ENCODE measurements at places on chromosomes 12 and 14. TPM values are rescaled to one million over a fixed set of nuclear protein-coding genes. Genes with fewer than 3 reads are reported as not detected.
A peak's percentile ranks its signal among the peaks of the same experiment; 100 is the strongest.

DNA sequence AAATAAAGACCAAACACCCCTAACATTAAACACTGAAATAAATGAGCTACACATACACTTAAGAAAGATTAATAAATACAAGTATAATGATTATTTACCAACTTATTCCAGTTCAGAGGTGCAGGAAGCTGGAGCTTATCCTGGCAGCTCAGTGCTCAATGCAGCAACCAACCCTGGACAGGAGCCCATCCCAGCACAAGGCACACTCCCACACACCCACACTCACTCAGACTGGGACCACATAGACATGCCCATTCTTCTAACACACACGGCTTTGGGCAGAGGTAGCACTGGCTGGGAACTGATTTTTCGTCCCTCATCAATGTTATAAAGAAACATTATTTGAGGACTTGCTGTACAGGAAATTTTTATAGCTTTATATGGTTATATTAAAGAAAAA, 797.4 kb downstream of the RPS29 start:
- DNase-seq: no peak

DNA sequence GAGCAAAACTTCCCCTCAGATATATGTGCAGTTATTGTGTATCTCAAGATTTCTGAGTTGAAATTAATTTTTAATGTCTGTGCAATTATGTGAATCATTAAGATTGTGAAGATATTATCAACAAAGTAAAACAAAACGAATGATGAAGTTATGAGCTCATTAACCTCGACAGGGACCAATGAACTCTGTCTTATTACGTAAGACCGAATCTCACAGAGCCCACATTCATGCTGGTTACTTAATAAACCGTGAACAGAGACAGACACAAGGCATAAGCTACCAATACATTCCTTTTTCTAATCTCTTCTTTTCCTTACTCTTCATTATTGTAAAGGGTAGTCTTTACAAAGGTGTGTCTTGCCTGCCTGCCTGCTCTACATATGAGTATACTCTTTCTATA, 568.7 kb downstream of the RPS29 start:
- no peak for DNase-seq

NGB gene
- polyA plus RNA-seq: not detected

DNA sequence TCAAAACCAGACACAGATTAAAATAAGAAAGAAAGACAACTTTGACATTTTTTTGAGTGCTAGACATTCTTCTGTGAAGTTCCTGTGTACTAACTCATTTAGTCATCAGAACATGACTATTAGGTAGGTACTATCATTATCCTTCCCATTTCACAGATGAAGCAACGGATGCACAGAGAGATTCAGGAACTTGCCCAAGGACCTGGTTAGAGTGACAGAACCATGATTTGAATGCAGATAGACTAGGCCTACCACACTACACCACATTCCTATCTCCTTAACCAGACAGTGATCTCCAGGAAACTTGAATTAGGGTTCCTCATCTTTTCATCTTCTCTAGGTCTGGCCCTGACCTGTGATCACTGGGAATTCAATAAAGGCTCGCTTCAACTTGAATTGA, 54.4 kb upstream of the MED13L start:
- DNase-seq: no peak

IRF2BPL gene
- 22.0 TPM for polyA plus RNA-seq

DNA sequence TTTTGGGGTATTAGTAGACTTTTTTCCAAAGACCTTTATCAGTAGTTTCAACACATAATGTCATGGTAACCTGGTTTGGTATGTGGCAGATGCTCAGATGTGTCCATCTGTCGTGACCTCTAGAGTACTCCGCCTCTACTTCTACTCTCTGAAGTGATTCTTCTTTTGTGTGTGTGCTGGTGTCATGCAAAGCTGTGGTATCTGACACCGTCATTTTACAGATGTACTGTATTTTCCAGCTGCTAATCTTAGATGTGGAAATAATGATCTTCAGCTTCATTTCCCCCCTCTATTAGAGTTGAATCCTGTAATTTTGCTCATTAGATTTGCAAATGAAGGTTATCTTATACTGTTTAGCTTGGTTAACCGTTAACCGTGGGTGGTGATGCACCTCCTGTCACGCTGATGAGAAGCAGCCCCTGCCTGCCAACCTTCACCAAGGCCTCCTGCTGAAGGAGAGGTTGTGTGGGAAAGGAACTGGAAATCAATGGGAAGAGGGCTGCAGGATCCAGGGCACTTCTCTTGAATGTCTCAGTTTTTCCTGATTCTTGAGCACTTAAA, 222.4 kb upstream of the AMIGO2 start:
- no peak for DNase-seq

DNA sequence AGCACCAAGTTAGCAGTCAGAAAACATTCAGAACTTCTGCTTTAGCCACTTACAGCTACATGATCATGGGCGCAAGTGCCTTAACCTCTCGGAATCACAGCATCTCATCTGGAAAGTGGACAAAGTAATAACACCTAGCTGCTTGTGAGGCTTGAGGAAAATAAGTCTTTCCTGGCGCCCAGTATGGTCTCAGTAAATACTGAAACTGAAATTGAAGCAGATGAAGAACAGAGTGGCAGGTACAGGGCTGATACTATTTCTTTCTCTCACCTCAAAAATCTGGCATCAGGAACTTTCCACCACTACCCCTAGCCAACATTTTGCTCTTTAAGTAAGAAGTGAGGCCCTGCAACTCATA, 129.7 kb upstream of the FUT8 start:
- no peak for DNase-seq

DNA sequence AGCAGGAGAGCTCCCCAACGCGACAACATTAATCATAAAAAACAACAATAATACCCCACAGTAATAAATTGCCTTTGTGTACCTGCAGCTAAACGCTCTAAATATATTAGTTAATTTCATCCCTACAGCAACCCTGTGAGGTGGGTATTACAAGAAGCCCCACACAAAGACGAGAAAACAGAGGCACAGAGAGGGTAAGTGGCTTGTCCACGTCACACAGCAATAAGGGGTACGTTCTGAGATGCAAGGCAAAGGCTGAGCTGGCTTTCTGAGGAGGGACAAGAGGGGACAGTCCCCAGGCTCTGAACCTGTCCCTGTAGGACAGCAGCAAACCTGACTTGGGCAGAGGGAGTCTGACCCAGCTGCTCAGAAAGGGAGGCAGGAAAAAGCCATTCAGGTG, 78.2 kb downstream of the NCOR2 start:
- DNase-seq: peak; percentile 9

DNA sequence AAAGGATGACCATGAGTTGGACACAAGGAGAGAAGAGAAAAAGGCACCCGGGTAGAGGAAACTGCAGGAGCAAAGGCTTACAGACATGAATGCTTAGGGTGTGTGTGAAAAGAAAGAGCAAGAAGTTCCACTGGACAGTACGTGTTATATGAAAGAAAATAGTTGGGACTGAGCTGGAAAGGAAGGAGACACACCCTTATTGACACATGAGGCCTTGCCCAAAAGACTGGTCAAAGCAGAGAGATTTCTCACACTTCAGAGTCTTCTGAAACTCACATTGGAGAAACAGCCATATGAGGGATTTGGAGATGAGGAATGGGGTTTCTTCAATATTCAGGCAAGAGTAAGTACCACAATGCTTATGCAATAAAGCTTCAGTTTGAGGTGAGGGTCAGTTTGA, 56.0 kb downstream of the TTC9 start:
- no peak for DNase-seq

IL23A gene
- 0.32 TPM for polyA plus RNA-seq

SERPINA12 gene
- not detected for polyA plus RNA-seq

- DNase-seq: no peak
These were observed 16.8 kb upstream of the DYNC1H1 start for GRCh38 chr14:101947577-101947903.

CLEC4D gene
- polyA plus RNA-seq: not detected

- no peak for DNase-seq
These were observed 20.3 kb upstream of the CLEC4E start for GRCh38 chr12:8561011-8561410.

GDF3 gene
- 0.32 TPM for polyA plus RNA-seq

ADAM21 gene
- polyA plus RNA-seq: 0.29 TPM

GRCh38 chr14:92553438-92553837, 39.9 kb downstream of the RIN3 start:
- no peak for DNase-seq

SPTSSA gene
- 19.9 TPM for polyA plus RNA-seq

DENR gene
- 16.5 TPM for polyA plus RNA-seq

ITGB7 gene
- 0.45 TPM for polyA plus RNA-seq

IGF1 gene
- polyA plus RNA-seq: 6.5 TPM

DNA sequence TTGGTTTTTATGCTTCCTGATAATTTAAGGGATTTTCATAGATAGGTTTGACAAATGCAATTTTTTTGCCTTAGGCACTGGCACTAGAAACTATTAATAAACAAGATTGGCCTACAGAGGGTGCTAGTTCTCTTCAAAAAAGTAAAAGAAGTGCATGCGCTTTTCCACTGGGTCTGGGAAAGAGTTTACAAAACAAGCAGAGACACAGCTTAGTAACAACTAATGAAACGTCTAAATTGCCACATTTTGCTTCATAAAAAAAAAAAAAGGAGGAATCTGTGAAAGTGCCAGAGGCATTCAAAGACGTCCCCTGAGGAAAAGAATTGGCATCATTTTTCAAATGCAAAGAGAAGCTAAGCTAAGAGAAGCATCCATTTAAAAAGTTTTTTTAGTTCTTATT, 58.3 kb upstream of the EEA1 start:
- no peak for DNase-seq

- DNase-seq: no peak
These were observed 32.6 kb downstream of the PPP2R5E start for GRCh38 chr14:63510538-63510937.

COX8C gene
- polyA plus RNA-seq: 0.32 TPM

KRT73 gene
- polyA plus RNA-seq: not detected

GRCh38 chr12:69241438-69242092, 2.2 kb downstream of the CPSF6 start:
- DNase-seq: no peak

SYNDIG1L gene
- polyA plus RNA-seq: 0.07 TPM

DNA sequence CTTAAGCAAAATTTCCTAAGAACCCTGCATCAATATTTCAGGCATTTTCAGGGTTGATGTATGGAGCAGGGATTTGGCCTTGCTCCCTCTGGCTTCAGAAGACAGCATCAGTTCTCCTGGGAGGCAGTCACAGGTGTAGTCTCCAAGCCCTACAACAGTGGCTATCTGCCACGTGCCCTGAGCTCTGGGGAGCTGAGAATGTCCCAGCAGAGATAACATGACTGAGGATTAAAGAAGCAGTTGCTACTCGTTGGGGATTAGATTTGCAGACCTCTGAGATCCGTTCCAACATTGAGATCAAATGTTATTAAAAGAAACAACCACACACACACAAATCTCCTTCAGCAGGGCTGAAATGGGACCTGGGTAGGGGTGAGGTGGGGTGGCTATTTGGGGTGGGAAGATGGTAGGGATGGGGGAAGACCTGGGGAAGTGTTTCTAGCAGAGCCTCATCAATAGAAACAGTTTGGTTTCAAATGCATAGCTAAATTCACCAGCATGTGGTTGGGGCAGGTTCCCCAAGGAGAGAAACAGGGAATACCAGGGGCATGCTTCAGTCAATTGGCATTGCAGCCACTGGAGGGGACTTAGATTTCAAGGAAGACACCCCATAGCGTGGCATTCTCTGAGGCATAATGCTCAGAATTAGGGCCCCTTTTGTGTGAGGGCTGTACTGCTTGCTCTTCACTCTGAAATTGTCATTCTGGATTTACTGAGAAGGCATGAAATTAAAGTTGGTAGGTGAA, 15.2 kb upstream of the FAM234B start:
- no peak for DNase-seq

- DNase-seq: no peak
These were observed 18.7 kb downstream of the HELB start for GRCh38 chr12:66320996-66321395.

- DNase-seq: no peak
These were observed 46.5 kb downstream of the ST8SIA1 start for GRCh38 chr12:22287776-22288621.

GRCh38 chr12:6234906-6235305, 34.7 kb downstream of the CD9 start:
- peak; percentile 10 for DNase-seq

DNA sequence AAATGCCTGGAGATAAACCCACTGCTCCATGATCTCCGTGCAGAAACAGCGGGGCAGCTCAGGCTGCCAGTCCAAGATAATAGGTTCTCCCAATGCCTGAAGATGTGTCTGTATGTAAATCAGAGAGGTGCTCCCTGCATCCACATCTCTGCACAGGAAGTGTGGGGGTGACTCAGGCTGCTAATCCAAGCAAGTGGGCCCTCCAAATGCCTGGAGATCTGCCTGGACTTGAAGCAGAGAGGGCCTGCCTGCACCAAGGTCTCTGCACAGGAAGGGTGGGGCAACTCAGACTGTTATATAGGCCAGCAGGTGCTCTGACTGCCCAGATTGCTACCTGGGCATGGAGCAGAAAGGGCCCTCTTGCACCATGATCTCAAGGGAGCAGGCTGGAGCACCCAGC, 504.7 kb downstream of the LRFN5 start:
- no peak for DNase-seq

- DNase-seq: no peak
These were observed 18.4 kb downstream of the PWP1 start for GRCh38 chr12:107704041-107704440.

- no peak for DNase-seq
These were observed 18.6 kb downstream of the LTBP2 start for GRCh38 chr14:74593241-74593953.

CD163L1 gene
- polyA plus RNA-seq: 0.66 TPM

GRCh38 chr14:35975814-35976213, 149.7 kb downstream of the BRMS1L start:
- no peak for DNase-seq

GPR162 gene
- 6.8 TPM for polyA plus RNA-seq

DNA sequence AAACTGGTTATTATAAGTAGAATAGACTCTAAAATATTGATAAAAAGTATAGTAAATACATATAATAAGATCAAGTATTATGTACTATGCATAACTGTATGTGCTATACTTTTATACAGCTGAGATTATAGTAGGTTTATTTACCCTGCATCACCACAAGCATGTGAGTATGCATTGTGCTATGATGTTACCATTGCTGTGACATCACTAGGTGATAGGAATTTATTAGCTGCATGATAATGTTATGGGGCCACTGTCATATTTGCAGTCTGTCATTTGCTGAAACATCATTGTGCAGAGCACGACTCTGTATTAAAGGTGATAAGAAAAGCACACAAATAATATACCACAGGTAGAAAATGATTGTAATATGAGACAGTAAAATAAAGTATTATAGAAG, 385.6 kb downstream of the ZFP36L1 start:
- no peak for DNase-seq

DNA sequence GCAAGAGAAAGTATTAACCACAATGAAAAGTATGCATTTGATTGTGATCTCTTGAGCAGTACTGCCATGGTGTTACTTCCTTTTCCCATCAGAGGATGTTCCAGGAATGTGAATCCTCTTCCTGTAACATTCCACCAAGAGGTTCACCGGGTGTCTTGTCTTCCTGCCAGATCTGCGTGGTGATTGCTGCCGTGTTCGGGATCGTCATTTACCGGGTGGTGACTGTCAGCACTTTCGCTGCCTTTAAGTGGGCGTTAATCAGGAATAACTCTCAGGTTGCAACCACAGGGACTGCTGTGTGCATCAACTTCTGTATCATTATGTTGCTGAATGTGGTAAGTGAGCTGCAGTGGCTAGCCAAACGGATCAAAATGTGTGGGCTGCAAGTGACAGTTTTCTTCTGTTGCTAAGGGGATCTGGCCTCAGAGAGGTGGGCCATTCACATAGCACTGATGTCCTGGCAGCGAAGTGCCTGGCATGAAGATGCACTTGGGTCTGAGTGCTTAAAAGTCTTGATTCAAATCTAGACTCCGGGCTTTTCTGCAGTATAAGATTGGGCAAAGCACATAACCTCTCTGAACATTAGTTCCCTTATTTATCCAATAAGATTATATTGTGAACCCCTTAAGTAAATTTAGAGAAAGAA, 123.4 kb downstream of the SLC5A8 start:
- DNase-seq: no peak

GRCh38 chr14:42541535-42542001, 934.9 kb downstream of the LRFN5 start:
- DNase-seq: no peak

All from right cardiac atrium (tissue), 5 donors.